Ureter (tissue), 1 donor: ENCODE measurements at places on chromosomes 7 and 10. TPM values are rescaled to one million over a fixed set of nuclear protein-coding genes. Genes with fewer than 3 reads are reported as not detected.
A peak's percentile ranks its signal among the peaks of the same experiment; 100 is the strongest.

- no peak for DNase-seq
Measured at GRCh38 chr7:31883761-31884164, 186.4 kb downstream of the PDE1C start.

Gene SORBS1
- total RNA-seq = 347 TPM

DNA sequence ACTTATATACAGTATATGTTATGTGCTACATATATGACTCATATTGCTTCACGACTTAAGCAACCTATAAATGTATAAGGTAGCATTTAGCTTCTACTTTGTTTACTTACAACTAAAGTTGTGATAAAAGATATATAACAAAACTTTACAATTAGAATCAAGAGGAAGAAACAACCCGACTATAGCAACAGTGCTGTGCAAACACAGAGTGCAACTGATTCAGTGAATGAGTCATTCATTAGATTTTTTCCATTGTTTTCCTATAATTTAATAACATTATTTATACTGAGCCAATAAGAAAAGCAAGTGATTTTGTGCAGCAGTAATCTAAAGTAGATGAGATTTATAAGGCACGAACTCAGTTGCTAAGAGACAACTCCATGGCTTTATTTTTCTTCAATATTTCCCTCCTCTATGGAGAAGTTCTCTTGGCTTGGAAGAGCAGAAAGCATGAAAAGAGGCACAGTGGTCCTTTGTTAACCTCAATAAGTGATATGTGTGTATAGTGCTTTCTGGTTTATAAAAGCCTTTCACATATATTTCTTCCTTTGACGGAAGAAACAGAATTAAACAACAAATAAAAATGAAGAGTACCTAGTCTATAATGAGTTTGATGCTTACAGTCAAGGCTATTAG lies 19.8 kb downstream of the CEP41 start:
- no peak for DNase-seq

Gene PURB
- 26.4 TPM for total RNA-seq

Gene IL15RA
- total RNA-seq = 13.5 TPM

DNA sequence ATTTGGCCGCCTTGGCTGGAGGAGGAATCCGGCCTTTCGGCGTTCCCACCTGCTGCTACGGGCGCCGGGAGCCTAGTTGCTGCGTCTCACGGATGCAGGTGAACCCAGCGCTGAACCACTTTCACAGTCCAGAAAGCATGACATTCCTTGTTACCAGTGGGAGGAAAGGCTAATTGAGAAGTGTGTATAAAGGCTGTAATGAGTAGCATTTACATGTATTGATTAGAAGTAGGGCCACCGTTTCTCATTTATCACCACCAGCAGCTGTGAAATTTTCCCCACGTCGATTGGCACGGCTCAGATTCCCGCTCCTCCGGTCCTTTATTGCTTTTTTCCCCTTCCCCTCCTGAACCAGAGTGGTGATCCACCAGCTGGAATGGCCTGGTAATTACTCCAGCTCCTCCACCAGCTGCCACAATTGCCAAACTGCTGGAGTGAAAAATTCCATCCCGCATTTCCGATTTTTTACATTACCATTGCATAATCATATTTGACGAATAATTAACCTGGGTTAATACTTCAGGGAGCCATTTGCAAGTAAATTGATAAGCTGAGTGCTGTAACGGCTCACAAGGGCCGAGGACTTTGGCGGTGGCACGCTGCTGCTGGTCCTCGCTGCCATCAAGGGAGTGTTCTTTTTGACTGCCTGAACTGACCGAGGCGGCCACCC lies 153.3 kb downstream of the POU6F2 start:
- no peak for DNase-seq

GRCh38 chr7:142797391-142798377 lies 26.9 kb downstream of the PRSS2 start:
- DNase-seq = peak; percentile 34

DNA sequence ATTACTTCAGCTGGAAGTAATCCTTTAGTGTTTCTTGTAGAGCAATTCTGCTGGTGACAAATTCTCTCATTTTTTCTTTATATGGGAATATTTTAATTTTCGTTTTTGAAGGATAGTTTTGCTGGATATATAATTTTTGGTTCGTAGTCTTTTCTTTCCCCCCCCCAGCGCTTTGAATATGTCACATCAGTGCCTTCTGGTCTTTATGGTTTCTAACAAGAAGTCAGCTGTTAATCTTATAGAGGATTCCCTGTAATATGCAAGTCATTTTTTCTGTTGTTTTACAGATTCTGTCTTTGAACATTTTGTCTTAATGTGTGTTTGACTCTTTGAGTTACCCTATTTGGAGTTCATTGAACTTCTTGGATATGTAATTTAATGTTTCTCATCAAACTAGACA lies 96.3 kb downstream of the SDK1 start:
- no peak for DNase-seq
